ENCODE measurements at places on chromosomes 1 and 21.

- DNase-seq: peak; percentile 47
These were observed 3.7 kb upstream of the FNDC7 start for GRCh38 chr1:108708691-108709660.

GRCh38 chr1:167161242-167161641, 59.4 kb upstream of the POU2F1 start:
- no peak for DNase-seq

DNA sequence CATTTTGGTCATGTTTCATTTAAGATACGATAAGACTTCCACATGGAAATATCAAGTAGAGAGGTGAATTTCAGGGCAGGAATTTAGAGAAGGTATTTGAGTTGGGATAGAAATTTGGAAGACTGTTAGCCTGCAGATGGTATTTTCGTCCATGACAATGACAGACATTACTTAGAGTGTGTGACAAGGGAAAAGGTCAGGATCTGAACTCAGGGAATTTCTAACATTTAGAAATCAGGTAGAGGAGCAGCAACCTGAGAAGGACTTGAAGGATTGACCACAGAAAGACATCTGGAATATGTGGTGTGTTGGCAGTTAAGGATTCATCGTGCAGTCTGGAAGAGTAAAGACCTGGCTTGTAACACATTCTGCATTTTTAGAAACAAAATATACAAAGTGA, 57.9 kb downstream of the RABGAP1L start:
- DNase-seq: no peak

GRCh38 chr1:43348343-43348808, 10.4 kb upstream of the CDC20 start:
- no peak for DNase-seq

DNA sequence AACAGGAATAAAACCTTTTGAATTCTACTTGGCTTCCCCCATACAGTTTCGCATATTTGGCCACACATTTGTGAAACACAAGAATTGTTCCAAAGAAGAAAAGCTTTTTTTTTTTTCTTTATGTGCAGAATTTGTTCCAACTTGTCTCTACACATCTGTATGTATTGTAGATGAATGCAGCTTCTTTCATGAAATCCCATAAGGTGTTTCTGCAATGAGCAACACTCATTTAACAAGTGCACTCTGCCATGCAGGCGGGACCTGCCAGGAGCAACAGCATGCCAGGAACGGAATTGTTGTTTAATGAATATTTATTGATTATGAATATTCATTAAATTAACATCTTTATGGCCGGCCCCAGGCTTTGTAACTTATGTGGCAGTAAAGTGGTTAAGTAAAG, 1075.0 kb downstream of the TTLL7 start:
- DNase-seq: no peak

Data from stimulated activated CD8-positive, alpha-beta memory T cell treated with anti-CD3 and anti-CD28 coated beads, Interleukin-4, amount 100 ng/mL, for 1 hour (primary cell).